Bladder microvascular endothelial cell (primary cell): ENCODE measurements at places on chromosomes 1 and 21. TPM values are rescaled to one million over a fixed set of nuclear protein-coding genes. Genes with fewer than 3 reads are reported as not detected.

MAP3K7CL gene
- 2.6 and 3.7 TPM in 2 replicates for total RNA-seq

CASQ2 gene
- total RNA-seq: not detected in 2 replicates

KIF21B gene
- total RNA-seq: 1.3 and 3.8 TPM in 2 replicates

PRELP gene
- not detected in 2 replicates for total RNA-seq
